ENCODE measurements at places on chromosomes 4 and X.

GRCh38 chr4:98341309-98341708 is 80.1 kb downstream of the RAP1GDS1 start:
- DNase-seq, result peak; percentile 15

DNA sequence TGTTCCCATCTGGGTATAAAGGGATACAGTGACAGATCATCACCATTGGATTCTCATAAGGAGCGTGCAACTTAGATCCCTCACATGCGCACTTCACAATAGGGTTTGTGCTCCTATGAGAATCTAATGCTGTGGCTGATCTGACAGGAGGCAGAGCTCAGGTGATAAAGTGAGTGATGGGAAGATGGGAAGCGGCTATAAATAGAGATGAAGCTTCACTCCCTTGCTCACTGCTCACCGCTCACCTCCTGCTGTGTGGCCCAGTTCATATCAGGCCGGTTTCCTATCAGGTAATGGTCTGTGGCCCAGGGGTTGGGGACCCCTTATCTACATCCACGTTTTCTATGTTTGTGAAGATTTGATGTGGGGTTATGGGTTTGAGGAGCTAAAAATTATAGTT is 43.7 kb downstream of the FAT4 start:
- DNase-seq, result no peak

DNA sequence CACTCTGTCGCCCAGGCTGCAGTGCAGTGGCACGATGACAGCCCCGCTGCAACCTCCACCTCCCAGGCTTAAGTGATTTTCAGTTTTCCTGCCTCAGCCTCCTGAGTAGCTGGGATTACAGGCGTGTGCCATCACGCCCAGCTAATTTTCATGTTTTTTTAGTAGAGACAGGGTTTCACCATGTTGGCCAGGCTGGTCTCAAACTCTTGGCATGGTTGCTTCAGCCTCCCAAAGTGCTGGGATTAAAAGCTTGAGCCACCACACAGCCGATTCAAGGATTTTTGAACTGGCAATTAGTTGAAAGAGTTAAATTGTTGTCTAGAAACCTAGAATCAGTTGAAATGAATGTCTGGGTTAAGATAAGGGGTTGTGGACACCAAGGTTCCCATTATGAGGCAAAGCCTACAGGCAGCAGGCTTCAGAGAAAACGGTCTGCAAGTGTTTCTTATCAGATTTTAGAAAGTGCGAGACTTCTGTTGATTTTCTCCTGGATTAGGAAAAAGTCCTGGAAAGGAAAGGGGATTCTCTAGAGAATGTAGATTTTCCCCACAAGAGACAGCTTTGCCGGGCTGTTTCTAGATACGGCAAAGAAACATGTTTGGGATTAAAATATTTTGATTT is 8.3 kb upstream of the CCNI start:
- peak; percentile 76 for DNase-seq

GRCh38 chr4:25592736-25593135 is 62.9 kb upstream of the SLC34A2 start:
- DNase-seq, result no peak

DNA sequence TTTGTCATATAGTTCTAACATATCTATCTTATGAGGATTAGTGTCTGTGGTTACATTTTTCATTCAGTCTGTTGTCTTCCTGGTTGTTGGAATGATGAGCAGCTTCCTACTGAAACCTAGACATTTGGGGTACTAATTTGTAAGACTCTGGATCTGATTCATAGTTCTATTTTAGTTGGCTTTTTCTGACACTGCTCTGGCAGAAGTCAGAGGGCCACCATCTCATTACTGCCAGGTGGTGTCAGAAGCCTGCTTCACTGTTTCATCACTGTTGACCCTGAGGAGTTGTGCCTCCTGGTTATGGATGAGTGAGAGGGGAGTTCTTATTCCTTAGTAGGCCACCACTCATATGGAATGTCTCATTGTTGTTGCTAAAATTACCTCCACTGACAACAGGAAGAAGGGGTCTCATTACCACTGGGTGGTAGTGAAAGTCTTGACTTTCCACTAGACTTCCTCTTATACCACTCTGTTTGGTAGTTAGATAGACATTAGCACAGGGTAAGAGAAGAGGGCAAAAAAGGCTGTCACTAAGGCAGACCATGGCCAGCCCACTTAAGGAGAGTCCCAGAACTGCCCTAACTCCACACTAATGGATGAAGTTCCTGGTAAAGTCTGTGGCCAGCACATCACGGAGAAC is 395.2 kb downstream of the SPOCK3 start:
- DNase-seq, result no peak

- DNase-seq, result no peak
Observed at GRCh38 chr4:85790582-85790981, 315.6 kb downstream of the ARHGAP24 start.

DNA sequence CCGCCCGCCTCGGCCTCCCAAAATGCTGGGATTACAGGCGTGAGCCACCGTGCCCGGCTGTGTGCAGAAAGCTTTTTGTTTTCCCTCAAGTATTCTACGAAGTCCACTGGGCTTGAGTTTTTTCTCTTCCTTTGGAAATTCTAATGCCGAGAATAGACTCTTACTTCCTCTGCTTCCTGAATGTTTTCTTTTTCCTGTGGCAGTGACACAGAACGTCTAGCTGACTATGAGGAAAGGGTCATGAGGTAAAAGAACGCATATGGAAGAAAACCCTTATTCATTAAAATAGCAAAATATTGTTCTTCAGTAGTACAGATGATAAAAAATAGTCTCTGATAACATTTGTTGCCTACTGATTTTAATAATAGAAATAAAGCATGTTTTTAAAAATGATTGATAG is 4.9 kb upstream of the SLC25A4 start:
- DNase-seq, result no peak

- DNase-seq, result no peak
Observed at GRCh38 chrX:29580560-29580959, 634.8 kb upstream of the MAGEB2 start.

- DNase-seq, result peak; percentile 56
Observed at GRCh38 chrX:119194621-119195020, 41.5 kb upstream of the PGRMC1 start.

DNA sequence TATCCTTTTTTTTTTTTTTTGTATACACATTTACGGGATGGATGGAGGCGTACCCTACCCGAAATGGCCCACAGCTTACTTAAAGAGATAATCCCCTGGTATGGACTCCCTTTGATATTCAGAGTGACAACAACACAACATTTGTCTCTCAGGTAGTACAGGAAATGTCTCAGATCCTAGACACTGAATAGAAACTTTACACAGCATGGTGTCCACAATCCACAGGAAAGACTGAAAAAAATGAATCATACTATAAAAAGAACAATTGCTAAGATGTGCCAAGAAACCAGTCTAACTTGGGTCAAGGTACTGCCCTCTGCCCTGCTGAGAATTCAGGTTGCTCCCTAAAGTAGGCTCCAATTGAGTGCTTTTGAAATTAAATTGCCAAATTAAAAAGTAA is 100.8 kb upstream of the LANCL3 start:
- DNase-seq, result no peak

DNA sequence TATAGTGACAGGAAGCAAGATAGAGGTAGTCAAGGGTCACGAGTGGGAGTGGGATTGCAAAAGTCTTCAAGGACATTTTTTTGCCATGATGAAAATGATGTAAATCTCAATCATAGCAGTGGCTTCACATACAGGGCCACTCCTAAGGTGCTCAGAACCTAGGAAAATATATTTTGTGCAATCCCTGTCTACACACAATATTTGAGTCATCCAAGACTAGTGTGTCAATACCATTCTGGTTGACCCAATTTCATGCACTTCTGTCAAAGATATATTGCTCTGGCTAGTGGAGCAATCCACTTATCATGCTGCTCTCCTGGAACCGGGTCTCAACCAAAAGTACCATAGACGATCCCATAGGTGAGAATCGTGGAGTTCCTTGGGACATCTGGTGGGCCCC is 24.2 kb upstream of the XPNPEP2 start:
- DNase-seq, result no peak

Data from hematopoietic multipotent progenitor cell treated with erythropoietin and hydrocortisone succinate and interleukin-3 and kit ligand, for 4 days (in vitro differentiated cells).